ENCODE measurements at places on chromosomes 12 and 14.

GRCh38 chr14:70871863-70872677 is 35.2 kb upstream of the PCNX1 start:
- DNase-seq: no peak

DNA sequence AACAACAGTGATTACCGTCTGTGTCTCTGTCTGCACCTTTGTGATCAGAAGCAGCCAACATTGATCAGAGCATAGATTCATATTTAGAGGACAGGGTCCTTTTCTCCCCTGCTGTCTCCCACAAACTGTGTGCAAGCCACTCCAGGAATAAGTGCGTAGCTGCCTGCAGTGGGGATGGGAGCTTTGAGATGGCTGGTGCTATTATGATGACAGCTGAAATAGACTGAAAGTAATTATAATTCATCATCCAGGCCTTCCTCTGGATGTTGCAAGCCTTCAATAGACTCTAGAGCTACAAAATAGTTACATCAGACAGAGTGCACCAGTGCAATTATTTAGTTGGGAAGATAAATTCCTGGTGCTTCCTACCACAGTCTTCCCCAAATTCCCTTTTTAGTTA is 68.1 kb downstream of the BORCS5 start:
- no peak for DNase-seq

DNA sequence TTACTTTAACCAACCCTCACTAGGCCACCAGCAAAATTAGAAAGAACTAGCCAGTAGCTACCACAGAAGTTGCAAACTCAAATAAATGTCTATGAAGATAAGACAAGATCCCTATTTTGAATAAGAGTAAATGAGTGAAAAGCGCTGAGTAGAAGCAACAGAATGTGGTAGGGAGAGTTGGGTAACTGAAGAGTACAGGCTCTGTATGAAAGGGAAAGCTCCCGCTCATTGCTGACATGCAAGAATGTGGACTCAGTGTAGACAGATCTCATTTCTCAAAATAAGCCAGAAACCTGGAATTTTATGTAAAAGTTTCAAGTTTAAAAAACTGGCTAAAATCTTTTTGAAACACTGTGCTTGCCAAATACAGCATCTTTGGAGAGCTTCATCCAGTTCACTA is 63.9 kb downstream of the NAV3 start:
- DNase-seq: peak; percentile 21

DNA sequence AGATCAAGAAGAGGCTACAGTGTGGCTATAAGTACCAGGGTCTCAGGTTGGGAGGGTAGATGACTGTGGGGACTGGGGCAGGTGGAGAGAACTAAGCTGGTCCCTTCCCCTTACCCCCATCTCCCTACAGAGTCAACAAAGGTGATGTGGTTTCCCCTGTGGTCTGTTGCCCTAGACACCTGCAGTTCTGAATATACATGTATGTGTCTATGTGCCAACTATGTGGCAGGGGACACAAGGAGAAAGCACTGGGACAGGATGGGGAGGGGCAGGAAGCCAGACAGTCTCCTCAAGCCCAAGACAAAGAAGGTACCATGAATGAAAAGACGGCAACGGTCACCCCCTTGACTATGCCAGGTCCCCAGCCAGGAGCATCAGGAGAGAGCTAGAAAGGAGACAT is 4.5 kb upstream of the HDAC7 start:
- no peak for DNase-seq
